ENCODE measurements at places on chromosomes 3 and 15.
A peak's percentile ranks its signal among the peaks of the same experiment; 100 is the strongest.

DNA sequence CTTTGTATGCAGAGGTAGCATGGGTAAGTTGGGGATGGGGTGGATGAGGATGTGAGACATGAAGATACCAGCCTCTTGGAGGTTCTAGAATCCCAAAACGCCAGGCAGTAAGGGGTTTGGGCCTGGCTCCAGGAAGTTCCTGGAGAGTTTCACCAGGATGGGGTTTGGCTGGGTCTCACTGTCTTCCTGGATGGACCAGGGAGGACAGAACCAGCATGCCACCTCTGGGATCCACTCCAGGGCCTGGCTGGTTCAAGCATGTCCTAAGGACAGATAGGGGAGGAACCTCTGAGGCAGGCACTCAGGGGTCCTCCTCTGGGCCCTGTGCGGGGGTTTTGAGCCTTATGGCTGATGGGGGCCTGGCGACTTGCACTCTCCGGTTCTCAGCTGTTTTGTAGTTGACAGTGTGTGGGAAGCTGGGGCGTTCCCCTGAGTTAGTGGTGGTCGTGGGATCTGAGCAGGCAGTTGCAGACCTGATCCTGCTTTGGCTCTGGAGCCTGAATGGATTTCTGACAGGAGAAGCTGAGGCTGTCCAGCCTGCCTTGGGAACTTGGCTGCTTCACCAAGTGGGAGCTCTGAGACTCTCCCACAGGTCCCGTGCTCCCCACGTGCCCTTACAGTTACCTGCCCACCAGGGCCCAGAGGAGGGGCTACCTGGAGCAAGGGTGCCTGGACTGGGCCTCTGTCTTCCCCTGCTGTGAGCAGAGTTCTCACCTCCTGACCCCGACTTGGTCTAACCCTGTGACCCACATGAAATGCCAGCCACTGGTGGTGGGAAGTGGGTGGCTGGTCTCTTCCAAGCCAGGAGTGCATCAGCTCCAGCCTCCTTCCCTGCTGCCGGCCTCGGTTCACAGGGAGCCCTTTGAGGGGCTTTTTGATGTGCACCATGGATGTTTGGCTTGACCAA lies 128.4 kb downstream of the EEFSEC start:
- DNase-seq, result no peak

DNA sequence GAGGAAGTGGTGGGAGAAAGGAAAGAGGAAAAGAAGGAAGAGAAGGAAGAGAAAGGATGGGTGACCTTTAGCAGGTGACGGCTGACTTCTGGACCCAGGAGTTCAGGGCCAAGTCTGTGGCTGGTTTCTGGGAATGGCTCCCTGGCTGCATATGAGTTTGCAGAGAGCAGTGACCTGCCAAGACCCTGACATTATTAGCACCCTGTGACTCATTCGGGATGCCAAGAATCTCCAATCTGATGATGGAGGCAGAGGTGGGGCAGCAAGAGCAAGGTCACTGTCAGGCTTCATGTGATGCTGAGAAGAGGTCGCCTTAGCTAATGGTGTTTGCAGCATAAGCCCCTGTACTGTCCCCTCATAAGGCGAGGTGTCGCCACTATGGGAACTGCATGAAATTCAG lies 42.6 kb downstream of the MYZAP start:
- DNase-seq, result no peak

GRCh38 chr3:112463250-112463649 lies 36.0 kb downstream of the BTLA start:
- DNase-seq, result no peak

GRCh38 chr15:58472821-58473581 lies 41.2 kb downstream of the LIPC start:
- no peak for DNase-seq

- DNase-seq, result peak; percentile 91
These were observed 10.8 kb downstream of the EIF2AK4 start for GRCh38 chr15:39944726-39945125.

DNA sequence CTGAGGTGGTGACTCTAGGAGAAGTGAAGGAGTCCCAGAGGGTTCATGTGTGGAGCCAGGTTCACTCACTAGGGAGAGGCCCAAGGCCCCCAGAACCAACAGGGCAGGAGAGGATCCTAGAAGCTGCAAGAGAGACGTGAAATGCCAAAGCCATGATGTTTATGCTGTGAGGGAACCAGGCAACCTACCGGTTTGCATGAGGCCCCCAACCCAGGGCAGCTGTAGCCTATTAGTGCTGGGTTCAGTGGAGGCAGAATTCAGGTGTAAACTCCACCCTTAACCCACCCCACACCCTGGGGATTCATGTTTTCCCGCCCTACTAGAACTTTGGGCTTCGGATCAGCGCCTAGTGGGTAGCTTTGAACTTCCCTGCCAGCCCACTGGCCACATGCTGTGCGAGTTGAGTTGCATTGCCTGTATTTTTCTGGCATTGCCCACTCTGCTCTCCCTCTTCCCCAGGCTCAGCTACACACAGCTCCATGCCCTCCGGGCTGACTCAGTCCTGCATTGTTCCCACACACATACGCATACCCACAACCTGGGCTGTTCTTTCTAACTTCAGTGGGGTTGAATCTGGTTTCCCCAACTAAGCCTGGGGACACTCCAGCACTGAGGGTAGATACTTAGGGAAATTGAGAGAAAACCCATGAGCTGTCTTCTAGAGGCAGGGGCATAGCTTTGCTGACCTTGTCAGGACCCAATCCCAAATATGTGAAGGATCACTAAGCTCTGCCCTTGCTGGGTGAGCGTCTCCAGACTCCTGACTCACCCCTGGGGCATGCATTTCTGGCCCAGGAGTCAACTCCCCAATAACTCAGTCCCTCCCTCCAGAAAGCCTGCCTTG lies 2.0 kb upstream of the ZBTB47 start:
- DNase-seq, result no peak

GRCh38 chr3:71039332-71039731 lies 544.2 kb downstream of the FOXP1 start:
- DNase-seq, result no peak

DNA sequence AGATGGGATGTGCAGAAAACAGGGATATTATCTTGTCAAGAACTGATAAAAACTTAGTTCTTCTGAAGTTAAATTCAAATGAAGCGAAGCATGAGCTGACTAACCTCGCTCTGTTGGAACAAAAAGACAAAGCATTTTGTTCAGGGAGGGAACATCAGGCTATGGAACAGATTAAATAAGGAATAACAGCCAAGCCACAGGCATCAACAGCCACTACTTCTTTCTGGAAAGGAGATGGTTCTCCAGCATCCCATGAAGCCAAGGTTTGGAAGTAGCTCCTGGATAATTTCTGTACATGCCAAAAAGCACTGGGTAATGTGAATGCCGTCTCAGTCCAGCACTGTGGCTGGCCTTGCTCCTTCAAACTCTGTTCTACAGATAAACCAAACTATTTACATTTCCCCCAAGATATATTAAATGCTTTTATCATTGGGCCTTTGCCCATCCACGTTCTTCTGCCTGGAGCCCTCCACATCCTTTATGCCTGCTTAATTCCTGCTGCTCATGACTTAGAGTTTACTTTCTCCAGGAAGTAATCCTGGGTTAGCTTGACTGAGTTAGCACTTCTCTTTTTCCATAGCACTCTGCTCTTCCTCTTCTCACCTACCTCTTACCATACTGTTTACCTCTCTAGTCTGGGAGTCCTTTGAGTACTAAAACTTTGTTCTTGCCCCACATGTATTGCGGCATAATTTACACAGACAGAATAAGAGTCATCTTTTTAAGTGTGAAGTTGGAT lies 232.0 kb downstream of the CLSTN2 start:
- no peak for DNase-seq

DNA sequence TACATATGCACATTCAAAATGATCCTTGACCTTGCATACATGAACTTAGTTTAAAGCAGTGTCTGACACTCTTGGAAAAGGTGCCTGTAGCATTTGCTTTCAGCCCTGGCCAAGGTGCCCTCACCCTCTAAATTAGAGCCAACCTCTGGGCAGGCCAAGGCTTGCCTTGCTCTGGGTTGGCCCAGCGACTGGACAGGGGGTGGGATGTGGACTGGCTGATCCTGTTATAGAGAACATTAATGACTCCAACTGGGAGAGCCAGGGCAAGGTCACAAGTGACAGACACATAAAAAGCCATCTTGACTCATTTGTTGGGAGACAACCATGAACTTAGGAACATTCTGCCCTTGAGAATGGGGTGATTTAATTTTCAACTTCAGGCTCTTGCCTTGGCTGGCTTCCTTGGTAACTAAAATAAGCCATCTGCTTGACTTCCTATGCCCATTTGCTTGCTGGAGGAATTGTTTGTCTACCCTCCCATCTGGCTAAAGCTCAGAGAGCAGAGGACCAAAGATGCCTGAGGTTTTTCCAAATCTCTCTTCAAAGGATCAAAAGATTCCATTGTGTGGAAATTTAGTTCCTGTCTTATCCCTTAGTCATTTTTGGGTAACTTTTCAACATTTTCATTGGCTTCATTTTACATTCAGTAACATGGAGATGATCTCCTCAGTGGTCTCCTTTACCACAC lies 403.7 kb downstream of the SOX2 start:
- DNase-seq, result no peak

GRCh38 chr15:98150084-98150483 lies 189.6 kb downstream of the ARRDC4 start:
- DNase-seq, result no peak

DNA sequence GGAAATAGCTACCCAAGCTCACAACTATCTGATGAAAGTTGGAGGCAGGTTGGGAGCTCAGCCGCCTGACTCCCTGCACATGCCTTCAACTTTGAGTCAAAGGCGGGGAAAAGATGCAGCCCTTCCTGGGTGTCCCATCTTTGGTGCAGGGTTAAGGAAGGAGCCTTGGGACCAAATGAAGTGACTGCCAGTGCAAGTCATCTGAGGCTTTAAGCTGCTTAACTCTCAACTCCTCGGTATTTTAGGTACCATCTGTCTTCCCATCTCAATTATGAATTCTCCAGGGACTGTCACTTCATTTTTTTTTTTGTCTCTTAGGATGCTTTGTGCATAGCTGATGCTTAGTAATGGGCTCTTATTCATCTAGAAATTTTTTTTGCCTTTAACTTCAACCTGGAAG lies 408.8 kb upstream of the C2CD4B start:
- no peak for DNase-seq

GRCh38 chr15:78419367-78419766 lies 18.6 kb upstream of the IREB2 start:
- no peak for DNase-seq

GRCh38 chr3:149957361-149958125 lies 13.2 kb downstream of the PFN2 start:
- DNase-seq, result no peak

DNA sequence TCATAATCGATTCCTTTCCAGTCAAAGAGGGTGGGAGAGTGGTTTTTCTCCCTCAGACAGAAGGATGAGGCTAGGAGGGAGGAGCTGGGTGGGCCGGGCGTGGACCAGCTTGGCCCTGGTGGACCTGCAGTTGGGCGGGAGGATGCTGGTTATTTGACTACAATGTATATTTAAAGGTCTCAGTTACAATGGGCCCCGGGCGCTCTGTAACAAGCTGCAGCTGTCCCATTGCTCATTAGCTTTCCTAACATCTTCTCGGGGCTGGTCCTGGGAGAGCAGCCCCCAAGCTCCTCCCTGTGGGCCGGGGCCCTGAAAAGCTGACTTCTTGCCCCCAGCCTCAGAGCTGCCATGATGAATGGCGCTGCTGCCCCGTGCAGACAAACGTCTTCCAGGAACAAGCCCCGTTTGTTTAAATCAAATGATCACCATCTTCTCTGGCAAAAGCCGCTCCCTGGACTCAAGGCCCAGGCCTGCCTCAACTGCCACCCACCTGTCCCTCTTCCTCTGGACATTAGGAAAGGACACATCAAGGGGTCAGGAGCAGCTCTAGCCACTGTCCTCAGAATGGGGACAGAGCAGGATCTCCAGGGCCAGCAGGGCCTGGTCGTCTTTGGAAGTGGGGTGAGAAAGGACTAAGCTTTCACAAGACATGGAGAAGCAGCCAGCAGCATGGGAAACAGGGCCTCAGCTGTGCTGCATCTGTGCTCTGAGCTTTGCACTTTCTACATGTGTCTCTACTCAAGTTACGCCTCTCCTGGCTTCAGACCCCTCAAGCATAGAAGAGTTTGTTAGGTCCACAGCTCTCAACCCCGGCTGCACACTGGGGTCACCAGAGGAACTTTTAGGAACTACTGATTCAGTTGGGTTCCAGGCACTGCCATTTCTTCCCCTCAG lies 38.6 kb downstream of the MAGEF1 start:
- DNase-seq, result no peak

- no peak for DNase-seq
These were observed 589 bp downstream of the NEIL1 start for GRCh38 chr15:75347222-75348033.

- DNase-seq, result no peak
These were observed 140.1 kb downstream of the ADAMTS17 start for GRCh38 chr15:100201376-100202280.

DNA sequence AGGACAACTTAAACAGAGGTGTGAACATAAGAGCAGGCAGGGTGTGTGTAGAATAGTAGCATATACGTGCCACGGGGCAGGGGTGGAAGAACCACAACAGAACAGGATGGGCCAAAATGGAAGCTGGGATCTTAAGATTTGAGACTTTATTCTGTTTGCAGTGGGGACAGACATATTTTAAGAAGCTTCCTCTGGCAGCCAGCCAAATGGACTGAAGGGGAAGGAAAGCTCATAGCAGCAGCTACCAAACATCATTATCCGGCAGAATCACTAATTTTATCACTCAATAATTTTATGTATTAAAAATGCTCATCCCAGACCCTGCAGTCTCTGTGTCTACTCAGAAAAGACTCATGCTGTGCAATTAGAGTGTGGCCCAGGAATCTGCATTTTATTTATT lies 130.9 kb upstream of the CTDSPL start:
- no peak for DNase-seq

GRCh38 chr3:130604806-130605205 lies 87.8 kb downstream of the COL6A6 start:
- DNase-seq, result no peak

DNA sequence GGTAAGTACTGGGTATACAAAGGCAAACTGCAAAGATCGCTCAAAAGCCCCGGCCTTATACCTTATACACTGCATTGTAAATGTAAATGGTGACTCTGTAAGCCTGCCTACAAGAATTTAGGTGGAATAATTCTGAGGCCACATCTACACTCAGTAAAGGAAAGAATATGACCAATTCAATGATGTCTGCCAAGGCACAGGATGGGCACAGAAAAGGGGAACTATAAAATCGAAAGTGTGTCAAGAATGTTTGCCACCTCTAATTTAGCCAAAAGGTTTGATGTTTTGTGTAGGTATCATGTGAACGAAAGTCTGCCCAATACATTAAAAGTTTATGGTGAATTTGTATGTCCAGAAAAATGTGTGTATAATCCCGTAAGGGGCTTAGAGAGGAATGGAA lies 96.1 kb downstream of the FOXP1 start:
- DNase-seq, result no peak

- DNase-seq, result no peak
These were observed 13.1 kb upstream of the ALCAM start for GRCh38 chr3:105353485-105354161.

DNA sequence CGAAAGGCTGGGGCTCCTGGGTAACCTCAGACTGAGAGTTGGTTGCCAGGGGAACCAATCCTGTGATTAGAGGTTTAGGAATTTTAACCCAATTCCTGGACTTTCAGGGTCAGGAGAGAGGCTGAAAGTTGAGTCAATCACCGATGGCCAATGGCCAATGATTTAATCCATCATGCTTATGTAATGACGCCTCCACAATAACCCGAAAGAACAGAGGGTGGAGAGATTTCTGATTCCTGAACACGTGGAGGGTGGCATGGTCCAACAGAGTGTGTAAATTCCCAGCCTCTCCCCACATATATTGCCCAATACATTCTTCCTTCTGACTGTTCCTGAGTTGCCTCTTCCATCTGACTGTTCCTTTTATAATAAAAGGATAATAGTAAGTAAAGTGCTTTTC lies 137.2 kb upstream of the CBLB start:
- DNase-seq, result no peak

Data from fibroblast of skin of left quadriceps (primary cell).